ENCODE measurements at places on chromosomes 2 and 18.

DNA sequence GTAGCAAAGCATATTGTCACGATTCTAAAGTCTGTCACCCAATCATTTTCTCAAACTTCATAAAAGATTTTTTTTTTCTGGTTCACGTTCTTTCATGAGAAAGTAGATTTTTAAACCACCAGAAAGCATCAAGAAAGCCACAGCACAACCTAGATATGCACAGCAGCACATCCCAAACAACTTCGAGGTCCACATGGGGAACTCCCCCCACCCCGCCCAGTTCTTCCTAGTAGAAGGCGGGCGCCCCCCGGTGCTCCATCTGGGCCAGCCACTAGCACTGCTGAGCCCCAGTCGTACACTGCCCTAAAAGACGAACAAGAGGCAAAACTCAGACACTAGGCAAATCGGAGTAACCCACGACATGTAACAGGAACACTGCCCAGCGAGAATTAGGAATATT is 15.5 kb downstream of the HDLBP start:
- no peak for DNase-seq

GRCh38 chr2:82027921-82028615 is 1723.5 kb upstream of the LRRTM1 start:
- no peak for DNase-seq

DNA sequence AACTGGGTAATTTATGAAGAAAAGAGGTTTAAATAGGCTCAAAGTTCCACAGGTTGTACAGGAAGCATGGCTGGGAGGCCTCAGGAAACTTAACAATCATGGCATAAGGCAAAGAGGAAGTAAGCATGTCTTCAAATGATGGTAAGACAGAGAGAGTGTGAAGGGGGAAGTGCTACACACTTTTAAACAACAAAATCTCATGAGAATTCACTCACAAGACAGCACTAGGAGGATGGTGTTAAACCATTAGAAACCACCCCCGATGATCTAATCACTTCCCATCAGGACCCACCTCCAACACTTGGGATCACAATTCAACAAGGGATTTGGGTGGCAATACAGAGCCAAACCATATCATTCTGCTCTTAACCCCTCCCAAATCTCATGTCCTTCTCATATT is 34.9 kb downstream of the CFAP210 start:
- DNase-seq, result no peak

GRCh38 chr18:37162551-37162950 is 333.6 kb downstream of the KIAA1328 start:
- no peak for DNase-seq

GRCh38 chr2:107585851-107586250 is 240.8 kb upstream of the RGPD4 start:
- DNase-seq, result no peak

DNA sequence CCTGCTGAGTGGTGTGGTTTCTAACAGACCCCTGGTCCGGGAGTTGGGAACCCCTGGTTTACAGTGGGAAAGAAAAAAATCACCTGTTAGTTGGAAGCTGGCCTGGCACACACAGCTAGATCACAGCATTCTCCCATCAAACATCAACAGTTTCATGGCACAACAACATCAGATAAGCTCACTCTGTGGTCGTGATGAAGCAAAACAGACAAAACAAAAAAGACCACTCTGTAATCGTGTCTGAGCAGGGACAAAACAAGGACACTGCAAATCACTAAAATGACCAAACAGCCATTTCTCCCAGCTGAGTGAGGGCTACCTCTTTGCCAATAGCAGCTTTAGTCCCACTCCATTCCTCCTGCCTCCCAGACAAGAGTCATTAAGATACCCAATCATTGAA is 9.0 kb upstream of the IMPACT start:
- DNase-seq, result no peak

DNA sequence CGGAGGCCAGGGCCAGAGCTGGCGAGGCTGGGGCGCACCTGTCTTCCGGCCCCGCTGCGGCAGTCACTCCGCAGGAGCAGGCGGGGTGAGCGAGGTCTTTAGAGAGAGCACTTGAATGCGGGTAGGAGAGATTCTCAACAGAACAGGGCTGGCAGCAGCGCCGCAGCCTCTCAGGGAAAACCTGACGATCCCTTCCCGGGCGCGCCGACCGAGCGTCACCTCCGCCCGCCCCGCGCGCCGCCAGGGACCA is 526 bp downstream of the PRKRA start:
- no peak for DNase-seq

- DNase-seq, result no peak
Observed at GRCh38 chr2:222891890-222892289, 31.1 kb downstream of the ACSL3 start.

GRCh38 chr2:221716426-221717303 is 144.6 kb upstream of the EPHA4 start:
- DNase-seq, result no peak

GRCh38 chr2:168538133-168538532 is 82.1 kb downstream of the CERS6 start:
- no peak for DNase-seq

GRCh38 chr2:104434318-104434792 is 419.6 kb upstream of the POU3F3 start:
- no peak for DNase-seq

All from Right ventricle myocardium superior (tissue), 1 donor.